ENCODE measurements at places on chromosomes 6 and 20.

DNA sequence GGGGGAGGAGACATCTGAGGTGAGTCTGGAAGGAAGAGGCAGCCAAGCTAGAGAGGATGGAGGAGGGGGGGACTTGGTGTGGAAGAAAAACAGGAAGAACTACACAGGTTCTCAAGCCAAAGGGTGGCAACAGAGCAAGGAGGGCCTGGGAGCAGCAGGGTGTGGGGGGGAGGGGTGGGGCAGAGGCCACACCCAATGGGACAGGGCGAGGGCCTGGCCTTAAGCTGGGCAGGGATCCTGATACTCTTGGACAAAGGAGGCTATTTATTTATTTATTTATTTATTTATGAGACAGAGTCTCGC lies 359.0 kb downstream of the ZFAND3 start:
- no peak for DNase-seq

DNA sequence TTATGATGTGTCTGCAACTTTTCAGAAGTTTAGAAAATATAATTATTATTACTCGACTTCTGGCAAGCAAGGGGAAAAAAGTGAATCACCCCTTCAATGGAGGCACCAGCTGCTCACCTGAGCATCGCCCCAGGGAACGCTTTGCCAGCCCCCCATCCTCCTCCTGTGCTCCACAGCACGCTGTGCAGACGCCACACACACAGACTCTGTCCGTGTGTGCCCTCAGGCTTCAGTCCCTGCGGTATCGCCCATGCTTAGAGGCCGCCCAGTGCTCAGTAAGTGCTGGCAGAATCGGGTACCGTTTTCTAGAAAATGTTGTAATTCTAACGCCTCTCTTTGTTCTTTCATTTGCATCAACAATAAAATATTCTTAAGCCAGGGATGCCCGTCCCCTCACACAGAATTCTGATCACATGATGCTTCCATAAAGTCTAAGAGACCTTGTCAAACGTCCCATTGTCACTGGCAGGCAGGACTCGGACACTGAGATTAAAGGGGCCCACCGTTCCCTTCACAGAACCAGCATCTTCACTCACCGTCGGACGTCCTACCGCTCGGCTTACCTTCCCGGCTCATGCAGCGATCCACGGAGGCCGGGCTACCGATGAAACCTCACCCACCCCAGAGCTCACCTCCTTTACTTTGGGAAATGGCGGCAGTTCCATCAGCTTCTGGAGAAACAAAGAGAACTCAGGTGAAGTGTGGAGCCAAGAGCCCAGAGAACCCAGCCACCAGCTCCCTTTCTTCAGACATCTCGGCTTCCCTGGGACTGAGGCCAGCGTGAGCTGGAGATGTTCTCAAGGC lies 105.5 kb downstream of the DLL1 start:
- no peak for DNase-seq

DNA sequence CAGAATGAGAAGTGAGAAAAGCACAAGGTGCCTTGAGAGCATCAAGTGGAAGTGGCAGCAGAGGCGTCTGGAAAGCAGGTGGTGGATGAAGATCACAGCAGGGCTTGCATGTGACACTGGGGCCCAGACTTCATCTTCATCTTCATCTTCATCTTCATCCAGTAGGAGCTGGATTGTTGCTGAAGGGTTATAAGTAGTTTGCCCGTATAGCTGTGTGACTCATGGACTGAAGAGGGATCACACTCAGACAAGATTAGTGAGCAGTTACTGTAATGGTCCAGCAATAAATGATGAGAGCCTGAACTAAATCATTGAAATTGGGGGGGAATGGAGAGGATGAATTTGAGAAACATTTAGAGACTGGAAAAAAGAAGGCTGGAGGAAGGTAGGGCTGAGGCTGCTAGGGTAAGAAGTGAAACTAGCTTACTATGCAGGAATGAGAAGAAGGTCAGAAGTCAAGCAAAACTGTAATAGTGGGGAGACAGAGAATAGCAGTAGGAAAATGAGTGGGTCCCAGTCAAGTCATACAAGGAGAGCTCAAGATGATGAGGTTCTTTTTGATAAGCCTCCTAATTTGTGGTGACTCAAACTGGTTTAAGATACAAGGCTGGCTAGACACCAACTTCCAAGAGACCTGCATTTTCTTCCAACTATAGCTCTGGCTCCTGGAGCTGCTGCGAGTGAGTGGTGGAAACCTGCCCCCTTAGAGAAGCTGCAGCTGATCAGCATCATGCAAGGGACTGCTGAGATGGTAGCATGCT lies 92.3 kb upstream of the BEND6 start:
- no peak for DNase-seq

- DNase-seq, result no peak
Measured at GRCh38 chr6:80535914-80536565, 429.6 kb downstream of the BCKDHB start.

- no peak for DNase-seq
Measured at GRCh38 chr20:36686944-36687343, 40.9 kb upstream of the SLA2 start.

Data from hepatocyte (in vitro differentiated cells).